ENCODE measurements at places on chromosomes 5 and 9. TPM values are rescaled to one million over a fixed set of nuclear protein-coding genes. Genes with fewer than 3 reads are reported as not detected.

DNA sequence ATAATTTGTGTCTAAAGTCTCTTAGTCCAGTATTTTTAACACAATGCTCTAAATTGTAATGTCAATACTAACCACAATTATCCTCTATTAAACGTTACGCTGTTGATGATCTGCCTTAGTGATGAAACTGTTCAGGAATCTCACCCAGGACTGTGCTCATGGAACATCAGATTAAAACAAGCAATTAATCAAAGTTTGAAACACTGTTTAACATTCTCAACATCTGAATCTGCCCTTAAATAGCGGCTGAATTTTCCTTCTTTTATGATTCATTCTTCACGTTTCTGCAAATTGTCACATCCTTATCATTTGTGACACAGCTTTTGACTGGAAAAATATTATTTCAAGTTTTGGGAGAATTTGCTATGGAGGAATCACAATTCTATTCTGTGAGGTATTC lies 113.8 kb downstream of the MARCHF11 start:
- no peaks in the 10 kb centered on the region for H3K4me1 ChIP-seq

OR1L8 gene
- not detected for polyA plus RNA-seq

GRCh38 chr5:63255594-63255993 lies 677.0 kb downstream of the LRRC70 start:
- no peaks in the 10 kb centered on the region for H3K4me1 ChIP-seq
- no peaks in the 10 kb centered on the region for H3K27me3 ChIP-seq
- H3K36me3 ChIP-seq, result no peaks in the 10 kb centered on the region
- H3K27ac ChIP-seq, result no peak overlapping the region

GRCh38 chr5:33470544-33470943 lies 29.8 kb downstream of the TARS1 start:
- no peaks in the 10 kb centered on the region for H3K27me3 ChIP-seq
- H3K4me3 ChIP-seq, result no peak overlapping the region
- no peaks in the 10 kb centered on the region for H3K4me1 ChIP-seq
- no peaks in the 10 kb centered on the region for H3K36me3 ChIP-seq
- no peak for DNase-seq
- H3K27ac ChIP-seq, result no peak overlapping the region

PCDHGB6 gene
- polyA plus RNA-seq, result 2.4 TPM

GRCh38 chr9:79346350-79347020 lies 225.3 kb upstream of the TLE4 start:
- H3K27me3 ChIP-seq, result no peaks in the 10 kb centered on the region
- DNase-seq, result no peak
- H3K27ac ChIP-seq, result no peak overlapping the region
- H3K36me3 ChIP-seq, result no peaks in the 10 kb centered on the region

GRIN3A gene
- not detected for polyA plus RNA-seq

- H3K4me3 ChIP-seq, result no peak overlapping the region
- no peak overlapping the region for H3K27ac ChIP-seq
- H3K36me3 ChIP-seq, result no peaks in the 10 kb centered on the region
- no peaks in the 10 kb centered on the region for H3K27me3 ChIP-seq
- DNase-seq, result no peak
These were observed 119.5 kb upstream of the CTNND2 start for GRCh38 chr5:12023614-12024241.

DNA sequence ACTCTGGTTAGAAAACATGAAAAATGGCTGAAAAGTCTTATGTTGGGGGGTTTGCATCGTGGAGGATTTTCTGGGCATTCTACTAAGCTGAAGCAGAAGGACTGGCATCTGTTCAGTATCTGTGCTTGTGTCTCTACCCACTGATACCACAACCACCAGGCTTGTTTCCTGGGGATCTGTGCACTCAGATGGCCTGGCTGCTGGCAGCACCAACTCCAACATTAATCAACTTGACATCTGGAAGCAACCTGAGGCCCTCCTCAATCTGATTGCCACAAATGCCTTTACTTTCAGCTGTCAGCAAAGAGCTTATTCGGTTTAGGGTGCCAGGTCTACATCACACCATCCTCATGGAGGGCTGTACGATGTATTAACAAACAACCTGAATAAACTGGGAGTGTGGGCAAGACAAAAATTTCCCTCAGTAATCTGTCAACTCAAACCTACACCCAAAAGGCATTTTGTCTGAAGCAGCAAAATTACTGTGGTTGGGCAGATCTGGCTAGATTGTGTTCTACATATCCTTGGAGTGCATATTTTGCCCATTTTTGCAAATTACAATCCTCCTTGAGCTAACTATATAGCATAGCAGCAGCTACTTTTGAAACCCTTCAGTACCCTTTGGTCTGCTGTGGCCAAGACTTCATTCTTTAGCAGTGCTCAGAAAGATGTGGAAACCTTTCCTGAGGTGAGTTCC lies 74.6 kb downstream of the FOXD1 start:
- H3K4me1 ChIP-seq, result no peaks in the 10 kb centered on the region
- H3K4me3 ChIP-seq, result no peak overlapping the region
- DNase-seq, result no peak
- H3K36me3 ChIP-seq, result no peaks in the 10 kb centered on the region

NME5 gene
- polyA plus RNA-seq, result 2.6 TPM

PTCD2 gene
- 4.3 TPM for polyA plus RNA-seq

F12 gene
- 1.8 TPM for polyA plus RNA-seq

NANS gene
- polyA plus RNA-seq, result 57.1 TPM
